Right lung (tissue), 10 donors: ENCODE measurements at places on chromosomes 7 and 10.
A peak's percentile ranks its signal among the peaks of the same experiment; 100 is the strongest.

GRCh38 chr7:80453699-80454340 lies 58.0 kb downstream of the GNAT3 start:
- peak; percentile 14 for DNase-seq

DNA sequence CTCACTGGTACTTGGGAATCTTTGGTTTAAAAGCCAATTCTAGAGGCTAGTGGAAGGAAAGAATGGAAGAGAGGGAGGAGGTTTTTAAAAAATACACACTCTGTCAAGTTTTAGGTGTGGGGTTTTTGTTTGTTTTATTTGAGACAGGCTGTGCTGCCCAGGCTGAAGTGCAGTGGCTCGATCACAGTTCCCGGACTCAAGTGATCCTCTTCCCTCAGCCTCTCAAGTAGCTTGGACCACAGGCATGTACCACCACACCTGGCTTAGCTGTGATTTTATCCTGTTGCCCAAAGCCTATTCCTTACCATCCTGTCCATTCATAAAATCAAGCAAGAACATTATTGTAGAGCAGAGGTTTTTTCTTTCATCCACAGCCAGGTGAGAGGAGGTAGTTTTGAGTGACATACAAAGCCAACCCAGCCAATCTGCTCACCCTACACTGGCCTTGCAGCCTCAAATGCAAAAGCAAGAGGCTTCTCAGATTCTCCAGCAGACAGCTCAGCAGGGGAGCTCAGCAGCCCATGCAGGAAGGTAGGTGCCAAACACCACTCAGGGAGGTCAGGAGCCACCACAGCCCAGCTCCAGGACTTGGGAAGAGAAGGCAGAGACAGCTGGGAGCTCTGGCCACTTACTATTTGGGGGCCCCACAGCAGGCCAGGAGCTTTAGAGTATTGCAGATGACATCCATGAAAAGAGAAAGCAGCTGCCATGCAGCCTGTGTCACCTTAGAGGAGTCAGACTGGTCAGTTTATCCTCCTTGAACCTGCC lies 65.8 kb downstream of the TMEM209 start:
- no peak for DNase-seq

DNA sequence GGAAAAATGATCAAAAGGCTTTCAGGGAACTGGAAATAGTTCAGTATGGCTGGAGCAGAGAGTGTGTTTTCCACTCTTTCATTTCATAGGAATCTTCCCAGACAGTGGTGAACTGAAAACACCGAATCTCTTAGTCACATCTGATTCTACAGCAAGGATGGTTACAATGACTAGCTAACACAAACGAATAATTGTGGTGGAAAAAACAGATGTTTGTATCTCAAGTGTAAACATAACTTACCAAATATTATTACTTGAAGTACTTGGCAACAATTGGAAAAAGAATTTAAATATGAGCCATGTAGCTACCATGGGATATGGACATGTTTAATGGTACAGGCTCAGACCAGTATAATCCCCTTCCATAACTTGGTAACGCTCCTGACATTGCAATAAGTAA lies 21.1 kb upstream of the BPGM start:
- DNase-seq = no peak

- DNase-seq = no peak
Observed at GRCh38 chr10:103824281-103824680, 31.1 kb downstream of the SH3PXD2A start.

DNA sequence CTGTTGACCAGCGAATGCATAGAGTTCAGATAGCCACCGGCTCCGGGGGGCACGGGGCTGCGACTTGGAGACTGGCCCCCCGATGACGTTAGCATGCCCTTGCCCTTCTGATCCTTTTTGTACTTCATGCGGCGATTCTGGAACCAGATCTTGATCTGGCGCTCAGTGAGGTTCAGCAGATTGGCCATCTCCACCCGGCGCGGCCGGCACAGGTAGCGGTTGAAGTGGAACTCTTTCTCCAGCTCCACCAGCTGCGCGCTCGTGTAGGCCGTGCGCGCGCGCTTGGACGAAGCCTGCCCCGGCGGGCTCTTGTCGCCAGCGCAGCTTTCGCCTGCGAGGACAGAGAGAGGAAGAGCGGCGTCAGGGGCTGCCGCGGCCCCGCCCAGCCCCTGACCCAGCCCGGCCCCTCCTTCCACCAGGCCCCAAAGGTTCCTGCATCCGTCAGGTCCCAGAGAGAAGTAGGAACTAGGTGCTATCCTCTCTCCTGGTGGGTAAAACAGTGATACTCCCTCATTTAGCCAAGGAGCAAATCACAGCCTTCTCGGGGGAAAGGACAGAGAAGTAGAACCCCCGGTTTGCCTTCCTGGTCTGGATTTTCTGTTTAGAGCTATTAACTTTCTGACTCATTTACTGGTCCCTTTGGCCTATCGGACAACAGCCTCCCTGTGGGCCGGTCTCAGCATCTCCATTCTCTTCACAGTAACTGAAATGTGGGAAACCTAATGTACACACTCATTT lies 6.1 kb upstream of the HOXA2 start:
- DNase-seq = peak; percentile 76
